Epithelial cell of esophagus (primary cell): ENCODE measurements at places on chromosomes 11 and 22.

DNA sequence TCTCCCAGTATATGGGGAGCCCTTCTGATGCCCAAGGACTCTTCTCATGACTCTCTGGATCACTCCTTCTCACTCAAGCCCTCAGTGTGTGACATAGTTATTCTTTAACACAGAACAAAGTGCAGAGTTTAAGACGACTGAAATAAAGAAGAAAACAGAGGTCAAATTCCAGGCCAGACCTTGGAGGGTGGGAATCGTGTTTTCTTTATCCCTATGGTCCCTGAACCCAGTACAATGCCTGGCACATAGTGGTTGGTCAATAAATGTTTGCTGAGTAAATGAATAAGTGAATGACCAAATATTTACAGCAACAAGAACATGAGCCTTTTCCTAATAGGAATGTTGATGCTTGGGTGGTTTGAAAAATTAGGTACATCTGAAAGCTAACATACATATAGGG, 28.8 kb downstream of the VSTM5 start:
- no peak for DNase-seq

- DNase-seq, result peak; percentile 95
Measured at GRCh38 chr11:65477149-65477965, 21.5 kb upstream of the MALAT1 start.

DNA sequence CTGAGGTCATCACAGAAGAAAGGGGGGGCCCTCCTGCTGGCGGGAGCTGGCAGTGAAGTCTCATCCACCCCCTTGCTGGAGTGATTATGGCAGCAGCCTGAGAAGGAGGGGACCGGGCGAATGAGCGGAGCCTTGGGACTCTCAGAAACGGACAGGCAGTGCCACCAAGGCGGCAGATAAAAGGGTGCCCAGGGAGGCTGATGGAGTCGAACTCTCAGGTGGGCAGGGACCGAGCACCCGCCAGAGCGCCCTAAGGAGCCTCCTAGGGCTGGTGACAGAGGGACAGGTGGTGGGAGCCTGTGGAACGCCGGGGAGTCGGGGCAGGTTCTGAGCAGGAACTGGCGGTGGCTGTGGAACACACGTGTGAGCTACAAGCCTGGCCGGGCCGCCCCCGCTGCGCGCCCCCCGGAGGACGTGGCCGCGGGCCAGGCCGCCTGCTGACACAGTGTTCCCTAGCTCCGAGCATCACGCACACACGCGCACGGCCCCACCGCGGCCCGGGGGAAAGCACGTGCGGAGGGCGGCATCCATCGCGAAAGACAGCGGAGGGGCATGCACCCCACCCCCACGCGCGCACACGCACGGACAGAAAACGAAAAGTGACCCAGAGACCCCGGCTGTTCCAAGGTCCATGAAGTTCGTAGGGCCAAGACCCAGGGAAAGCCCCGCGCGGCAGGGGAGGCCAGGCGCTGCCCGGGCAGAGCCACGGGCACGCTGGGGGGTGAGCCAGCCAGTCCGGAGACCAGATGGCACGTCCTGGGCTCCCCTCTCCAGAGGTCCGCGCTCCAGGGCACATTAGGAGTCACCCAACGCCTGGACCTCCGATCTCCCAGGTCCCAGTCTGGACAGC, 1.0 kb downstream of the VWCE start:
- peak; percentile 25 for DNase-seq

DNA sequence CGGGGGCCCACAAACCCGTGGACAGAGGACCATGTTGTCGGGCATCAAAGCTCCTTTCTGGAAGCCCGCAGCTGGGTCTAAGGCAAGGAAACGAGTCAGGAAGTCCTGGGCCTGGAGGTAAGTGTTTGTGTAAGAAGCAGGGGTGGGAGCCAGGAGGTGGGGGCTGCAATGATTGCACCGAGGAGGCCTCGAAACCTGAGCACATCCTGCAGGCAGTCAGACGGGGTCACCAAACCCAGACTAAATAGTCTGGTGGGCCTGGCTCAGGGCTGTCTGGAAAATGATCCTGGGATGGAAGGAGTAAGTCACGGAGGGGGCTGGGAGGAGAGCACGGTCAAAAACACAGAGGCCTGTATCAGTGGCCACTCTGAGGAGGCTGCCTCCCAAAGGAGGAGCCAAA, 539.2 kb downstream of the MN1 start:
- no peak for DNase-seq

DNA sequence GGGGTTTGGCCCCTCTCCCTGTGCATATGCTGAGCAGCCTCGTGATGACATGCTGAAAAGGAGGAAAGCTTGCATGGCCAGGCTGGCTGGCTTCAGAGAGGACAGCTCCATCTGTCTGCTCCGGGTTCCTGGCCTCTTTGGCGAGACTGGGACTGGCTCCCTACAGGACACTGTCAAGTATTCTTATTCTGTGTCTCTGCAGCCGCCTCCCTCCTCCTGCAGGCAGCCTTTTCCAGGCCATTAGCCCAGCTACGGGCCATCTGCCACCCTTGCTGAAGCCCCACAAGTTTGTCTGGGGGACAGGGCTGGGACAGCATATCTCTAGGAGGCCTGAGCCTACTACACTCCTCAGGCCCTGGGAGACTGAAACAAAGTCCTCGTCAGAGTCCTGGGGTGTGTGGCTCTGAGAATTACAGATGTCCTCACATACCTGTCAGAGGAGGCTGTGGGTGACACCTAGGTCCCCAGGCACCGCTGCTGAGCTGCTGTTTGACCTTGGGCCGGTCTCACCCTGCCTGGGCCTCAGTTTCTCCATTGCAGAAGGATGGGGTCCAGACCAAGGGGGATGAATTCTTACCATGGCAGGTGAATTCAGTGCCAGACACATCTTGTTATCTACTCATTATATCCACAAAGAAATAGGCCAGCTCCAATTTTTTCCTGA, 11.0 kb downstream of the MRGPRG start:
- DNase-seq, result no peak

DNA sequence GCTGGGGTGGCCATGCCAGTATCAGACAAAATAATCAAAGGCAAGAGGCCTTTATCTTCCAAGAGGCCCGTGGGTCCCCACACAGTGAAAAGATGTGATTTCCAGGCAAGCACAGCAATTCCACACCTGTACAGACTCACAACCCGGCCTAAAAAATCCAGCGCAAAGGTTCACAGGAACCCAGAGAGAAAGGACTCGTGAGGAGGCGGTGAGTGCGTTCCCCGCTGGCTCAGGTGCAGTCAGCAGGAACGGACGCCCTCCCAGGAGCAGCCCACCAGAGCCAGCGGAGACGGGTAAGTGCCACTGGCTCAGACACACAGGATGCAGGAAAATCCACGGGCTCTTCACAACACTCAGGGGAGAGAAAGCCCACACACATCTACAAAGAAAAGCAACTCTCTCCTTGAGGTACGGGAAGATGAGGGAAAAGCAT, 4.4 kb downstream of the TOLLIP start:
- no peak for DNase-seq

DNA sequence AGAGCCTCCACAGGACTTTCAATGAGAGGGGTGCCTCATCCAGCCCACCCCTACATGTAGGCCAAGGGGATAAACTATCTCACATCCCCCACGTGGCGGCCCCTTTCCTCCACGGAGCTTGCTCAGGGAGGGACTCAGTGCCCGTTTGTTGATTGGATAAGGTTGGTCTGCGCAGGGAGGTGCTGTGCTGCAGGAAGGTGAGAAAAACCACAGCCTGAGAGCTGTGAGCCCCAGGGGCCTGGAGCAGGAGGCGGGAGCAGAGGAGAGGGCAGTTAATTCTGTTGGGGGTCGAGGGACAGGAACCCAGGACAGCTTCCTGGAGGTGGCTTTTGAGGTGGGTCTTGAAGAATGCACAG, 31.9 kb upstream of the ATXN10 start:
- no peak for DNase-seq

DNA sequence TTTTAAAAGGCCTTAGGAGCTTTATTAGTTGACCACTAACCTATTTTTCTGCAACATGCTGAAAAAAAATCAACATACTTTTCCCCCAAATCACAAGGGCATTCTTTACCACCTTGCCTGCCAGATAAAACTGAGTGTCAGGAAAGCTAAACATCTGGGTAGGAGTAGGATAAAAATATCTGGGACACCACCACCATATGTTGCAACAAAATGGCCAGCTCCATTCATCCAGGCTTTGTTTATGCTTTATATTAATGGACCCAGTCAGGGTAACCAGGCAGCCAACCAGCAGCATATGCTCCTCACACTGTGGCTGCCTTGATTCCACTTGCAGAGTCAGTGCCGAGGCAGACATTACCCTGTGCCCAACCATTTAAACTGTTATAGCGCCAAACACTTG, 1024.5 kb downstream of the LRRC4C start:
- DNase-seq, result no peak

DNA sequence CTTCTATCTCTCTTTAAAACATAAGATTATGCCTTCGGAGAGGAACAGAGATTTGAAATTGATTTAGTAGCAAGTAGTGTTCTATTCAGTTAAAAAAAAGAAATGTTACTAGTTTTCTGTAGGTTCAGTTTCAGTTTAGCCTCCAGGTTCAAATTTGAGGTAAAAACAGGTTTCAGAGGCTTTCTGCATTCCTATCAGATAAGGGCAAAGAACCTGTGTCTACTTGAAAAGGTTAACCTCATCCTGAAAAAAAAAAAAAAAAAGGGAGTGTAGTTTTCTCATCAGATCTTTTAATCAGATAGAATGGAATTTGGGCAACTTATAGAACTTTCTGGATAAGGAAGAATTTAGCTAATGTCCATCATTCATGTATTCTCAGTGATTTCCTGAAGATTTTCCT, 12.1 kb downstream of the C11orf97 start:
- no peak for DNase-seq

DNA sequence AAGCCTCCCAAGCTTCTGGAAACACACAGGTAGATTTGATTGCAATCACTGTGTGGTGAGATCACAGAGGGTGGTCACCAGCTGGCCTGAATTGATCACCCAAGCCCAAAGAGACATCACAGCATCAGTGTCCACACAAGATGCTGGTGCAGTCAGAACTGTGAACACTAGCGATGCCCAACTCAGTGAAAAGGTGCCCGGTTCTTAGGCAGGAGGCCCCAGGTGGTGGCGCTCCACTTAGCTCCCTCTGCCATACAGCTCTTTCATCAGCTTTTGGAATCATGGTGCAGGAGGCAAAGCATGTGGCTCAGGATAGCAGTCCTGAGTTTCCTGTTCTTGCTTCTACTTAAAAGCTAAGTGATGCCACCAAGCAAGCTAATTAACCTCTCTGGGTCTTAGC, 11.1 kb downstream of the DGCR2 start:
- no peak for DNase-seq

DNA sequence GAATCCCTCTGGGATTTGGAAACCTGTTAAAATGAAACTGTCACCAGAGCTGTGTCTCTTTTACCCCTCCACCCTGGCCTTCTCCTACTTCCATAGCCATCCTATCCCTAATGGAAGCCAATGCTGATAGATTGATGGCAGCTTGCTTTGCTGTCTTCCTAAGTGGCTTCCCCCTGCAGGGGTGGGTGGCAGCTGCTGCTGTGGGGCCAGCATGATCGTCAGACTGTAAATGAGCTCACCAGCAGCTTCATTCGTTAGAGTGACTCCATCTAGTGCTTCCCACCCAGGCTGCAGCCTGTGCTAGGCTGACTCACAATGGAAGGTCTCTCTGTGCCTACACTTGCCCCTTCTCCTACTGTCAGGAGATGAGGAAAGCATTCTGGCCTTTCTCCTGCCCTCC, 311.0 kb downstream of the BUD13 start:
- no peak for DNase-seq

- no peak for DNase-seq
Measured at GRCh38 chr11:61635304-61635703, 44.9 kb upstream of the DAGLA start.

- DNase-seq, result peak; percentile 35
Measured at GRCh38 chr22:24510637-24511625, 15.8 kb downstream of the UPB1 start.

- DNase-seq, result no peak
Measured at GRCh38 chr22:31128156-31128555, 5.4 kb downstream of the INPP5J start.

- DNase-seq, result peak; percentile 53
Measured at GRCh38 chr11:73198677-73199076, 19.4 kb upstream of the P2RY2 start.

GRCh38 chr11:17730608-17731462, 3.7 kb upstream of the KCNC1 start:
- DNase-seq, result peak; percentile 79
